Stimulated activated CD4-positive, alpha-beta T cell treated with anti-CD3 and anti-CD28 coated beads, Interleukin-12 subunit alpha, Interleukin-12 subunit beta, amount 100 ng/mL, for 24 hours (primary cell): ENCODE measurements at places on chromosomes 1 and 21.

DNA sequence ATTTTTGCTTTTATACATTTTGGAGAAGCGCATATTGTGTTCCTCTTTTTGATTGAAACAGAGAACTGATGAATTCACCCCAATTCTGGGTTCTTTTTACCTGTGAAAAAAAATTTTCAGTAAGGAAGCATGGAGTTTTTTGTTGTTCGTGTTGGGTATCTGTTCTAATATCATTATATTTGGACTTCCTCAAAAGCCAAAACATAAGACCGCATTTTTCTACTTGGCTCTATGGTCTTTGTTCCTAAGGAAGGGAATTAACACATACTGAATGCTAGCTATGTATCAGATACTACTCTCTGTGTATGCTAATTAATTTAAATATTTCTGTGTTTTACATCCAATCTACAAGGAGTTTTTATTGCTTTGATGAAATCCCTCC is 12.9 kb downstream of the EPB41 start:
- no peak for DNase-seq

- no peak for DNase-seq
Observed at GRCh38 chr1:22365331-22366295, 86.0 kb upstream of the ZBTB40 start.

GRCh38 chr1:56429288-56429687 is 150.1 kb downstream of the PLPP3 start:
- DNase-seq, result no peak

DNA sequence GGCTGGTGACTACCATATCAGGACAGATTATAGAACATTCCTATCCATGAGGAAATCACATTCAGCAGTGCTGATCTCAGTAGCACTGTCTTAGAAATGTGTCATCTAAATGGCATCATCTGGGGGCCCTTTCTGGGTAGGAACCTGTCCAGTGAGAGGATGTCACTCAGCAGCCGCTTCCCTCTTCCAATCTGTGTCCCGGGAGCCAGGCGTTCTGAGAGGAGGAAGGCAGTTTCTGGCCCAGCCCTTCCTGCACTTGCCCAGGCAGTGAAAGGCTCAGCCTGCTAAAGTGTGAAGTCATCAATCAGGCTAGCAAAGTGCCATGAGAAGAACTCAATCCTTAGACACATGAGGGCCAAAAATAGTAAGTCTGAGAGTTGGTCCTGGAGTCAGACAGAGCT is 25.6 kb downstream of the RAB4A start:
- no peak for DNase-seq

GRCh38 chr1:162956922-162957321 is 95.9 kb upstream of the CCDC190 start:
- no peak for DNase-seq

DNA sequence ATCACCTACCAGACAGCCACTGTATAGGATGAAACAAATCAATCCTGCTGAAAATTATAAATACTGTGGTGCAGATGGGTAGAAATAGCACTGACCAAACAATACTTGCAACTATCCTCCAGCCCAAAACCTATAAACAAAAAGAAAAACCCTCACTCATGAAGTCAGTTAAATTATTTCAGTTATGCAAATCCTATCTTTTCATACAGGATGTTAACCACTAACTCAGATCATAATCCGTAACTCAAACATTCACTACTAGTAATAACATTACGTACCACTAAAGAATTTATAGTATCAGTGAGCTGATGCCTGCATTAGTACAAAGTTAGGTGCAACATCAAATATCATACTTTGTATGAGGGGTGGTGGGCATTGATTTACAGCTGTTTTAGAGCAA is 2.6 kb downstream of the NDC1 start:
- no peak for DNase-seq

GRCh38 chr1:184326278-184326677 is 60.6 kb upstream of the C1orf21 start:
- no peak for DNase-seq

GRCh38 chr1:159918352-159919200 is 6.7 kb downstream of the TAGLN2 start:
- DNase-seq, result no peak

DNA sequence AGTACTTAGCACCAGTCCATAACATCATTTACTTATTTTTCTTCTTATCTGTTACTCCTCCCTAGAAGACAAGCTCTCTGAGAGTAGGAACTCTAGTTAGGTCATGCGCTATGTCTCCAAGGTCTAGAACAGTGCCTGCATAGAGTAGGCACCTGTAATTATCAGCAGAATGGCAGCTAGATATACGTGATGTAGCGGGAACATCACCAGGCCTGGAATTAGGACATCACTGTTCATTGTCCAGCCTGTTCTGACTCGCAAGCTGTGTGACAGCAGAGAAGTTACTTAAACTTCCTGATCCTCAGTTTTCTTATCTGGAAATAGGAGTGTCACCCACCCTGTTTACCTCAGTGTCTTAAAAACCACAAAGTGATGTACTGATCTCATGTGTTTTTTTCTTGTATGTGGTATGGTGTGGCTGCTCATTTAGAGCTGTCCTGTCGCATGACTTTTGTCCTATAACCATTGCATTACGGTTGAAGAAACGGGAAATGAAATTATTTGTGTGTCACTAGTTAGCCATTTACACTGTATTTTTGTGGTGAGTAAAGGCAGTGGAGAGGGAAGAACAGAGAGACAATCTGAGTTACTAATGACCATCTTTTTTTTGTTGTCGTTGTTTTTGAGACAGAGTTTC is 37.1 kb upstream of the EXO1 start:
- DNase-seq, result no peak

- DNase-seq, result no peak
Observed at GRCh38 chr21:16302851-16303282, 573.1 kb downstream of the USP25 start.

DNA sequence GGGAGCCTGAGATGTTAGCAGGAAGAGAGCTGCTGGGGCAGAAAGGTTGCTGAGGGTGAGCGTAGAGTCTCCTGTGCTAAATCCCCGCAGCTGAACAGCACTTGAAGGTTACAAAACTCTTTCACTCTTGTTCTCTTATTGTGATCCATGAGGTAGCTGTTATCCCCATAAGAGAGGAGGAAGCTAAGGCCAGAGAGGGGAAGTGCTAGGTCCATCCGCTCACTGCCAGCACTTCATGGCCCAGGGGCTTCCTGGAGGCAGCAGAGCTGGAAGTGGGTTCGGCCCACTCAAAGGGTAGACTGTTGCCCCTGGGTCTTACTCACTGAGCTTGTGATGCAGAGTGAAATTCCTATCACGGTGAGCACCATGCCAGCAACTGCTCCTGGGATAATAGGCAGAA is 5.6 kb downstream of the TMEM234 start:
- DNase-seq, result no peak

DNA sequence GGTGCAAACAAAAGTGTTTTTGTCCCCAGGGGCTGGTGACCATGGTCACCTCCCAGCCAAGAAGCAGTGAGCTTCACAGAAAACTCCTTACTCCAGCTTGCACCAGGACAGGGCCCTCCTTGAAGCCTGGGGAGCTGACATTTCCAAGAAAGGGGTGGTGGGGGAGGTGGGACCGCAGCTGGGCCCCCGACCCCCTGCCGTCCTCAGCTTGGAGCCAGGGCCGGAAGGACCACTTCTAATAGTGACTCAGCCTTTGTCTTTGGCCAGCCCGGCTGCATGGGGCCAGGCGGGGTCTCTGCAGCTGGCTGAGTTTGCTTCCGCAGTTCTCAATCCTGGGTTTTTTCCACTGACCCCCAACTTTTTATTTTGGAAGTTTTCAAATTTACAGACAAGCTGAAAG is 136.5 kb upstream of the POU3F1 start:
- DNase-seq, result no peak

- DNase-seq, result no peak
Observed at GRCh38 chr1:201490708-201491131, 16.2 kb downstream of the CSRP1 start.

DNA sequence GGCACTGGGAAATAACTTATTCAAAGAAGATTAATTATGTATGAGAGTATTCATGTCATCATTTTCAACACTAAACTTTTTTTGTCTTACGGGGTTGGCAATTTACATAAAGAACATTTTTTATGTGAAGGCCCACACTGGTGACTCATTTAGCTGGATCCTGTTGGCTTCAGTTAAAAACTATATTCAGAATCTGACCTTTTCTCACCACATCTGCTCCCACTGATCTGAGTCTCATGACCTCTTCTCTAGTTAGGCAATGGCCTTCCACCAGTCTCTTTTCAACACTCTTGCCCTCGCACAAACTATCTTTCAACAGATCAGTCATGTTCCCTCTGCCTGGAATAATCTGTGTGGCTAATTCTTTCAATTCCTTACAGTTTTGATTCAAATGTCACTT is 53.4 kb downstream of the TMPRSS15 start:
- DNase-seq, result no peak

GRCh38 chr21:37429356-37429755 is 62.8 kb downstream of the DYRK1A start:
- DNase-seq, result no peak

GRCh38 chr1:51926171-51926812 is 47.8 kb upstream of the NRDC start:
- no peak for DNase-seq

DNA sequence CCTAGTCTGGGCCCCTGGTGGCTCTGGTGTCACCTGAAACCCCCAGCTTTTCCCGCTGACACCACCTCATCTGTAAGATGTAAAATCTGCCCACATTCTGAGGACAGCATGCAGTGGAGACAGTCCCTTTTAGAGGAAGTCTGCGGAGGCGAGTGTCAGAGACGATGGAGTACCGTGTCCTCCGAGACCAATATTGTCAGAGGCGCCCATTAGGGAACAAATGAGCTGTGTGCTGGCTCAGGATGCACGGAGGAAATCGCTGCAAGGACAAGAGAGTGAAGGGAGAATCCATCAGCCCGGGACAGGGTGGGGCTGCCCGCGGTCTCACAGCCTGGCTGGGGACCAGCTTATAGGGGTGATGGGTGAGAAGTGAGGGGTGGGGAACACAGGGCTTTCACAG is 214.8 kb downstream of the MATN1 start:
- no peak for DNase-seq

- DNase-seq, result no peak
Observed at GRCh38 chr1:47445823-47446550, 8.1 kb downstream of the FOXD2 start.

GRCh38 chr1:17235135-17235885 is 13.6 kb upstream of the PADI3 start:
- no peak for DNase-seq

DNA sequence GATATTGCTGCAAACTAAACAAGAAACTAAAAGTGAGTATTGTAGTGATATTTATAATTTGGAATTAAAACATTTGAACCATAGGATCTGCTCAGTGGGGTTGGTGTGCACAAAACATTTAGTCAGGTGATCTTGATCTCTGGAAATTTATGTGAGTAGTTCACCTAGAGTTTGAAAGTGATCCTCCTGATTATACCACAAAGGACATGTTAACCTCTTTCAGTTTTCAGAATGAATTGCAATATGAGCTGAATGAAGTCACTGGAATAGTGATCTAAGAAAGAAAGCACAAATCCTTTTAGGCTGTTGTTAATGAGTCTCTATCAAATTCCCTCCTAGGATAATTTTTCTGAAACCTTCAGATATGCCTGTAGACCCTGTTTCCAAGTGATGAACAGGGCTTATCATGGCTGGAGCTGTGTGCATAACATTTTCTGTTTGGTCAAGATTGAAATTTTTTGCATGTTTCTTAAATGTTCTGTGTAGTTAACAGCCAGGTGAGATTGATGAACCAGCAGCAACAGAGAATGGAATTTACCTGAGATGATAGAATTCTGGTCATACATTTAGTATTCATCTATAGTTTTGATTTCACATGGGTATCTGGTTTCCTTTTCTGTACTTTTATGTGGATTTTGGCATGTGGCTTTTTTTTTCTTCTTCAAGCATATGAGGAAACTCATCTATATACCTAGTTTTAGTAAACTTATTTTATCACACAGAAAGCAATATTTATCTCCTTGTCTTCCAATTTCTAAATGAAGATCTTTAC is 25.5 kb downstream of the CDC14A start:
- DNase-seq, result no peak

GRCh38 chr1:213931836-213932235 is 55.9 kb upstream of the PROX1 start:
- no peak for DNase-seq

GRCh38 chr1:207981976-207982375 is 71.1 kb upstream of the CD34 start:
- no peak for DNase-seq

GRCh38 chr1:37480125-37480466 is 5.7 kb downstream of the ZC3H12A start:
- no peak for DNase-seq

GRCh38 chr1:8147956-8148355 is 121.8 kb upstream of the ERRFI1 start:
- no peak for DNase-seq

DNA sequence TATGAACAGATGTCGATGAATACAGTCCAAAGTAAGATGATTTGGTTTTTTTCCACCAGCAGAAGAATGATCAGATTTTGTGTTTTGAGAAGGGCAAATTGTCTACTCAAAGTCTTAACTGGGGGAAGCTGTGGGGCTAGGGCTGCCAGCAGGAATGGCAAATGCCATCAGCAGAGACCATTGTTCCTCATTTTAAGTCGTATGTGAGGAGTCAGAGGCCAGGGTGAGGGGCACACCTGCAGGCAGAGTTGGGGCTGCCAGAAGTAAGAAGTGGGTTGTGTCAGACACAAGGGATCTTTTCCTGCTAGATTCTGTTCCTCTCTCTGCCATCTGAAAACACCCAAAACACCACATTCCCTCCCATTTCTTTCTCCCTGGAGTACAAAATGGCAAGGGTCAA is 8.7 kb downstream of the PARK7 start:
- no peak for DNase-seq

DNA sequence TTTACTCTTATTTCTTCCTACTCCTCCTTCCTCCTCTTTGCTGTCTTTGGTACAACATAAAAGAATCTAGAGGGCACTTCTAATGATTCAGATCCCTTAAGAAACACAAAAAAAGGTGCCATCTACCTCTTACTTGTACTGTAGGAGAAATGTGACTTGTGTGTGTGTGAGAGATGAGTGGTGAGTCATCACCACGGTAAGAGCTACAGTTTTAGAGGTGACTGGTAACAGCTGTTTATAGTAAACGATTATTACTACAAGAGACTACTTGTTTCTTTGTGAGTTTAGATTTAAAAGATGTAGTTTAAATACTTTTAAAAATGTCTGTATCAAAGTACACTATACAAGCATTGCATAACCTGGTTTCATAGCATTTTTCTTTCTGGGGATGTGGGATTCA is 40.4 kb downstream of the SLC35D1 start:
- no peak for DNase-seq

GRCh38 chr1:202351725-202352124 is 3.2 kb downstream of the PPP1R12B start:
- DNase-seq, result no peak

DNA sequence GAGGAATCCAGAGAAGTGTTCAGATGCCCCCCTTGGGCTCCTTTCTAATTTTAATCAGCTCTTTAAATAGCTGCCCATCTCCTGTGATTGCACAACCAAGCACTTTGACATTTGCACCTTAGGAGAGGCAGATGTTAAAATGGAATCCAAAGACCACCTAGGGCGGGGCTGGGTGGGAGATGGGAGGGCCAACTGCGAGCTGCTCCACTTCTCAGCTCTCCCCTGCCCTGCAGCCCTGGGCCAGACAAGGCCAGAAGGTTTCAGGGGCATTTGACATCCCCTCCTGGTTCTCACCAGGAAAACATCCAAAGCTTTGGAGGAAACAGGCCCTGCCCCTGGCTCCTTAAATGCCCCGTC is 106.9 kb downstream of the DHRS3 start:
- no peak for DNase-seq
